ENCODE measurements at places on chromosomes 2 and 18. TPM values are rescaled to one million over a fixed set of nuclear protein-coding genes. Genes with fewer than 3 reads are reported as not detected.

The THOC1 gene
- 50.3 TPM for polyA plus RNA-seq

The NEU4 gene
- 5.7 TPM for polyA plus RNA-seq

The IL36B gene
- polyA plus RNA-seq, result not detected

The RNU2-63P gene
- not detected for polyA plus RNA-seq

The MTX2 gene
- polyA plus RNA-seq, result 47.9 TPM

The ZNF396 gene
- polyA plus RNA-seq, result 1.00 TPM

The CAD gene
- 30.0 TPM for polyA plus RNA-seq
